NCI-H1105 treated with DMSO at 0.1 percent for 48 hours (cell line): ENCODE measurements at places on chromosomes 4 and X.
A peak's percentile ranks its signal among the peaks of the same experiment; 100 is the strongest.

- no peak for DNase-seq
Observed at GRCh38 chr4:10098780-10099160, 17.8 kb downstream of the WDR1 start.

GRCh38 chr4:26058537-26058936 is 144.5 kb downstream of the SMIM20 start:
- DNase-seq, result peak; percentile 23

DNA sequence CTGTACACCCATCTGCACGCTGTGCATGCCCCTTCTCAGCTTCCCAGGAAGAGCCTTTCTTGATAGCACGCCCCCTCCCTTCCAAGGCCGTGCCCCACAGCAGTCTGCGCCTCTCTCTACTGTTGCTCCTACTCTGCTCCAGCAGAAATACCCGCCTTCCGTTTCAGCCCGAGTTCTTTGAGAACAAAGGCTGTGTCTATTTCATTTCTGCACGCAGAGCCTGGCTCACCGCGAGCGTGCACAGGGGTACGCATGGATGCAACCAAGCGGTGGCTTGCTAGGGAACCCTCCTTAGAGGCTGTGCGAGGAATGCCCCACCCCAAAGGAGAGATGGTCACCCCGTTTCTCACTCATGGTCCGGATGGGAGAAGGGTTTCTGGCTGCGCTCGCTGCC is 485 bp downstream of the AADAT start:
- peak; percentile 37 for DNase-seq

DNA sequence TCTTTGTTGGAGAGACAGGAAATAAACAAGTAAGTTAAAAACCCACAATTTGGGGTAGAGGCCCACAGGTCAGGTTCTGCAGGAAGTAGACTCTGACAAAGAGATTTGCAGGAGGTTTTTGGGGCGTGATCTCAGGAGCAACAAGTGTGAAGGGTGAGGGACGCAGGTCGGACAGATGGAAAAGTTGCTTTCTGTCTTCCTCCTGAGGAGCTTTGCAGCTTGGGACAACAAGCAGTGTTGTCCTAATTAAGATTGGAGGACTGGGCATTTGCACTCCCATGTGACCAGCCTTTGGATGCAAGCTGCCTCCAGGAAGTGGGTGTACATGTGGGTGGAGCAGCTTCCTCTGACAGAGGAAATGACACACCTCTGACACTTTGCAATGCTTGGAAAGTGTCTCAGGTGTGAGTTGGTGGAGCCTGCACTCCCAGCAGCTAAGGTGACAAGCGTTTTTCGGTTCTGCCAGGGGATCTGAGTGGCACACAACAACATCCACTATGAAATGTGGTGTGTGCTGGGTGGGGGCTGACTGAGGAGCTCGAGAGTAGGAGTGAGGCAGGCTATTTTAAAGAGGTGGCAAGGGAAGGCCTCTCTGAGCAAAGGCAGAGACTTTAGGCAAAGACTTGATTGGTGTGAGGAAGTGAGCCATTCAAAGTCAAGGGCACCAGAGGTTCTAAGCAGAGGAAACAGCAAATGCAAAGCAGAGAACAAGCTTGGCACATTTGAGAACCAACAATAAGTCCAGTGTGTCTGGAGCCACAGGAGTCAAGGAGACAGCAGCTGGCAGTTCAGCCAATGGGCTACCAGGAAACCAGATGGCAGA is 339.8 kb upstream of the GATB start:
- DNase-seq, result no peak

GRCh38 chr4:125433453-125433852 is 118.7 kb downstream of the FAT4 start:
- no peak for DNase-seq

- DNase-seq, result no peak
Observed at GRCh38 chr4:1410491-1411325, 4.5 kb upstream of the NKX1-1 start.

DNA sequence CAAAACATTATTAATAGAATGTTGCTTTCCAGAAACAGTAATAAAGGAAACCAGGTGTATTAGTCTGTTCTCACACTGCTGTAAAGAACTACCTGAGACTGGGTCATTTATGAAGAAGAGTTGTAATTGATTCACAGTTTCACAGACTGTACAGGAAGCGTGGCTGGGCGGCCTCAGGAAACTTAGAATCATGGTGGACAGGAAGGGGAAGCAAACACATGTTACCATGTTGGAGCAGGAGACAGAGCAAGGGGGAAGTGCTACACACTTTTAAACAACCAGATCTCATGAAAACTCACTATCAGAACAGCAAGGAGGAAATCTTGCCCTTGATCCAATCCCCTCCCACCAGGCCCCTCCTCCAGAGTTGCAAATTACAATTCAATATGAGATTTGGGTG is 815.8 kb downstream of the TRIML1 start:
- no peak for DNase-seq

DNA sequence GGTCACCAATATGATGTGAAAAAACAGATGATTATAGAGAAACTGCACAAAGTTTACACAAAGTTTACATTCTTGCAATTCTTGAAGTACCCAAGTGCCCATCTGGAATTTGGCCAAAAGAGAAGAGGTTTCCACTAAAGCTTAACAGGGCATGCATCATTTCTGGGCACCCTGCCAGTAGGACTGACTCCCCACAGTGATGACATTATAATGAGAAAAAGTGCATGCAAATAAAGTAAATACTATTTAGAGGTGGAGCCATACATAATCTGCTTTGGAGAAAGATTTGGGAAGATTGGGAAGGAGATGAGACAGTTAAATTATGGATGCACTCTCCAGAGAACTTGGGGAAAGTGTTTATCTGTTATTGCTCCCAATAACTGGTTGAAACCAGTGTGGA is 93.7 kb upstream of the TRPC3 start:
- peak; percentile 83 for DNase-seq

- no peak for DNase-seq
Observed at GRCh38 chr4:110840221-110840654, 217.4 kb upstream of the PITX2 start.

DNA sequence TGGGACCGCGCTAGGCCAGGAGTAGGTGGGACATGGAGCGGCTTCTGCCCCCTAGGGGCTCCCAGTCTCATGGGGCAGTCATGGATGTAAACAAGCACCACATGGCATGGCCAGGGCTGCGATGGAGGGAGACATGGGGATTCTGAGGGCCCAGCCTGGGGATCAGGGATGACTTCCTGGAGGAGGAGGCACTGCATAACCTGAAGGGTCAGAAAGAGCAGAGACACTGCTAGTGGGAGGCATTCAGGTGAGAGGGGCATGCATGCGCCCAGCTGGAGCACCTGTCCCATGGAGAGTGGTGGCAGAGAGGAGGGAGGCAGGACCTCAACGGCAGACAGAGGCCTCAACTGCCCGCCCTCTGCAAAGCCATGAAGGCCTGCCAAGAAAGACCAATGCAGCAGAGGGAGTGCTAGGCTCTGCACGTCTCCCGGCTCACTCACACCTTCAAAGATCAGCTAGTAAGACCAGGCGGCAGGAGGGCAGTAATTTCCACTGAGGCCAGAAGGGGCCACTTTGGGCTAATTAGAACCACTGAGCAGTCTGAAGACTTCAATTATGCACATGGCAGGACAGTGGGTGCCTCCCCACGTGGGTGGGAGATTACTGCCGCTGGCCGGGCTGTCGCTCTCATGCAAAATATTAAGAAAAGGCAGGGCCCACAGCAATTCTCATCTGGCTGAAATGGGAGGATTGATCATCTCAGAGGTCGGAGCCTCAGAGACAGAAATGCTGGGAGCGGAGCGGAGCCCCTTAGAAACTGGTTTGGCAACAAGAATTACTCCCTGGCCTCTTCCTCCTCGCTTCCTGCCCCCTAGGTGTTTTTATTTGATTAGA is 69.6 kb downstream of the PPP2R2C start:
- no peak for DNase-seq

DNA sequence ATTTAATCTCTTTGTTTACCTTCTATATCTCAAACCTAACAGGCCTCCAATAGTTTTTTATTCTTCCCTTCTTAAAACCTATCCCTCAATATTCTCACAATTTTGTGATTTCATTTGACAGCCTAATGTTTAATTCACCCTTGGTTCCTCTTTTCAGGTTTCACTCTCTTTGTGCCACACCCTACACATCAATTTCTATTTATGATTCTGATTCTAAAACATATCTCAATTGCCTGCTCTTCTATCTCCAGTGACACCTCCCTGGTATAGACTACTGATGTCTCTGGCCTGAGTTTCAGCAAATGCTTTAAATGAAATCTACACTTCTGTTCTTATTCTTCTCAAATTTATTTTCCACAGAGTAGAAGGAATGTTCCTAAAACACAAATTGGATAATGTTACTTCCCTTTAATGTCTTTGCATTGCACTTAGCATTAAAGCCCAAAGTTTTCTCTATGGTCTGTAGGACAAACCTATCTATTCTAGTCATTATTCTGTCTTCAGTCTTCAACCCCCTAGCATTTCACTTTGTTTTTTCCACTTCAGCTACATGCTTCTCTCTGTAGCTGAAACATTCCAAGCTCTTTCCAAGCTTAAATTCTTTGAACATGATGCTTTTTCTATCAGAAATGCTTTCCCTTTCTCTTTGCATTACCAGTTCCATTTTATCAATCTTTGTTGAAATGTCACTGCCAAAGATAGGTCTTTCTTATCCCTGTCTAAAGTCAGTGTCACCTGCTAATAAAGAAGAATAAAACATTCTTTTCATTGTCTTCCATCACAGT is 622.0 kb downstream of the CENPC start:
- DNase-seq, result no peak

GRCh38 chrX:140866446-140866845 is 135.9 kb upstream of the SPANXB1 start:
- no peak for DNase-seq

DNA sequence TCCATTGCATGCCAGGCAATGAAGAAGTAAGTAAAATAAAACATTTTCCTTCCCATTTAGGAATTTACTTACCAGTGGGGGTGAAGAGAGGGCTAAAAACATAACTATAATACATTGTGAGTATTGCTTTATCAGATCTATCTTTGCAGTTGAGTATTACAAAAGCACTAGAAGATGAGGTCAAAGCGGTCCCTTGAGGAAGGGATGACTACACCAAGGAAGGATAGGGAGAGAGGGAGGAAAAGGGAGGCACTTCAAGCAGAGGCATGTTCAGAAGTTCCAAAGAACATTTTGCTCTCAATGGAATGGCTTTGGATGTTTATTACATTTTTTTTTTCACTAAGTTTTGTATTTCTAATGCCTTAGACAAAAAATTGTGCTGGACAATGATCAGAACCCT is 127.8 kb downstream of the TET2 start:
- DNase-seq, result no peak

- DNase-seq, result no peak
Observed at GRCh38 chrX:120111611-120112010, 4.1 kb downstream of the RHOXF1 start.

- no peak for DNase-seq
Observed at GRCh38 chrX:17441965-17442364, 67.0 kb downstream of the NHS start.

DNA sequence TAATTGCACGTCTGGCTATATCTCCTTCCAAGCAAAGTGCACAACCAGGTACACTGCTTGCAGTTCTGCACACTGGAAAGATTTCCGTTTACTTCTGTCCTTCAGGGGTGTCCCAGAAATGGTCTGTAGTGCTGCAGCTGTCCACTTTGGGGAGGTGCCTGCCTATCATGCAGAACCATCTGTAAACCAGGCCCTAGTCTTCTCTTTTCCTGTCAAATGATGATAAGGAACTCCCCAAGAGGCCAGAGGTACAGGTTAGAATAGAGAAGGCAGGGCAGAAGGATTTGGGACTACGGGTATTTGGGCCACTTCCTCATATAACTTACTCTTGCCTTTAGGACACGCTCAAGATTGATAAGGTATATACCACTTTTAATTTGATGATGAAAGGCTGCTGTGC is 746.9 kb downstream of the FAT4 start:
- DNase-seq, result no peak

- DNase-seq, result no peak
Observed at GRCh38 chr4:156838761-156839160, 132.8 kb downstream of the PDGFC start.

DNA sequence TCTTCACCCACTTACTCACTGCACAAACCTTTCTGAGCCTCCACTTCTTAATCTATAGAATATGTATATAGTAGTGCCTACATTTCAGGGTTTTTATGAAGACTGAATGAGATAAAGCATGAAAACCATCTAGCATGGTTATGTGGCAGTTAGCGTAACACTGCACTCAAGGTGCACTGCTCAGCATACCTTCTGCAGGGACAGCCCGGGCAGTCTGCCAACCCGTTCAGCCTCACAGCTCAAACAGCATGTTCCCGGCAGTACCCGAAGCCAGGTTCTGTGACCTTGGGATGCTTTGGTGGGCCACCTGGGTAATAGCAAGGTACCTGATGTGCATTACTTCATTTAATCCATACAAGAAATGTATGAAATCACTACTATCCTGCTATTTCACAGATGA is 81.4 kb downstream of the DOCK11 start:
- peak; percentile 52 for DNase-seq

DNA sequence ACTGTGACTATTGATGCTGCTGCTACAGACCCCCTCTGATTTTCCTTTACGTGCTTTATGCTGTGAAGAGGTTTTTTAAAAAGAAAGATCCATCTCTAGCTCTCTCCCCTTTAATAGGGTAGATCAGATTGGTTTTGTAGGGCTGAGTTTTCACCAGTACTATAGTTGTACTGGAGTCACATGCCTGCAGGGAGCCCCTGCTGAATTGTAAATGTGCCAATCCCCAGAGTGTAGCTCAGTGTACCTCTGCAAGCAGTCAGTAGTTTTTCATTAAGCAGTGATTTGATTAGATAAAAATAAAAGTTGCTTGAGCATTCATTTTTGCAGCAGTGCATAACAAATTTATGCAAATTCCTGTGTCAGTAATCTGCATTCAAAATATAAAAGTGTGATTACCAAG is 179.2 kb downstream of the IL1RAPL2 start:
- DNase-seq, result no peak

DNA sequence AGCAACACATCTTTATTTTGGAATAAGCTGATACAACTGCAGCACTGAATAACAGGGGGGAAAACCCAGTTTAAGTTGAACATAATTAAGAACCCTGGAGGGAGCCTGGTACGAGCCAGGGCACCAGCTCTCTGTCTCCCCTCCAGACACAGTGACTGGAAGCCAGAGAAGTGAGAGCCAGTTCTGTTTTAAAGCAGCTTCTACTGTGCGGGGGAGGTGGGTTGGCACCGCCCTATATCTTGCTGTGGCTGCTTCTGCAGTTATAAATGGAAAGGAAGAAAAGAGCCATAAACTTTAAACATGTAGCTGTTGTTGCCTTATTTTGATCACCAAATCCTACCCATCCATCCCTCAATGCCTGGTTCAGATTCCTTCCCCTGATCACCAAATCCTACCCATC is 207.9 kb upstream of the ANXA3 start:
- DNase-seq, result no peak

DNA sequence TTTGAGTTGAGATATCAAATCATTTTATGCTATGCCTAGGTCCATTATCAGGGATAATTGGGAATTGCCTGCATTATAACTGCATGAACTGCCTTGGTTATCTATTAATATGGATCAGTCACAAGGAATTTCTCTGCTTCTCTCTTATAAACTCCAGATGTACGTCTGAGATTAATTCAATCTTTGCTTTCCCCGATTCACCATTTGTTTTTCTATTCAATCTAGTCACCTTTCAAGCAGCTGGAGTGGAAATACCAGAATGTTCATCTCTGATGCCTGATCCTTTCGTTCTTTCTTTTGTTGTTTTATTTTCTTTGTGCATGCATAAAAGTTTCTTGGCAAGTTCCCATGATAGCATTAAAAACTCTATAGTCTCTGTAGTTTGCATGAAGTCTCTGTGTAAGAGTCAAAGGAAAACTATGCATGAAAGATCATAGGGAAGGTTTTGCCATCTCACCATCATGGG is 22.6 kb downstream of the SYNPO2 start:
- no peak for DNase-seq
